A673 (cell line): ENCODE measurements at places on chromosomes 11 and 22.
A peak's percentile ranks its signal among the peaks of the same experiment; 100 is the strongest.

GRCh38 chr11:15645201-15645600 is 530.5 kb downstream of the INSC start:
- no peak for DNase-seq

- no peak for DNase-seq
Observed at GRCh38 chr11:75874684-75875341, 59.8 kb downstream of the UVRAG start.

- peak; percentile 73 for DNase-seq
Observed at GRCh38 chr22:50530877-50531545, 1.2 kb upstream of the TYMP start.

DNA sequence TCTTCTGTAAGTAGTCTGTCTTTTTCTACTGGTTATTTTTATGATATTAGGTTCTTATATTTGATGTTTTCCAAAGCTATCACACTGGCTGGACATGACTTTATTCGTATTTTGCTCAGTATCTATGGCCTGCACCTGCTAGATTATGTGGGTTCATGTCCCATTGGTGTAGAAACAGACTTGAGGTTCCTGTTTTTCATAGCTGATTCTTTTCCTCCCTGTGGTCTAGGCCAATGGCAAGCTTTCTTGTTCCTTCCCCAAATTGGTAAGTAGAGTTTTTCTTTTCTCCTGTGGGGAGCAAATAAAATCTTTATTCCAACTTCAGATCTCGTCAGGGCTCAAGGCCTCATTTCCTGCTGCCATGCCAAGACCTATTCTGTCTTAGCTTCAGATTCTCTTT is 30.2 kb upstream of the SWAP70 start:
- DNase-seq = no peak
